ENCODE measurements at places on chromosomes 4 and X. TPM values are rescaled to one million over a fixed set of nuclear protein-coding genes. Genes with fewer than 3 reads are reported as not detected.

DNA sequence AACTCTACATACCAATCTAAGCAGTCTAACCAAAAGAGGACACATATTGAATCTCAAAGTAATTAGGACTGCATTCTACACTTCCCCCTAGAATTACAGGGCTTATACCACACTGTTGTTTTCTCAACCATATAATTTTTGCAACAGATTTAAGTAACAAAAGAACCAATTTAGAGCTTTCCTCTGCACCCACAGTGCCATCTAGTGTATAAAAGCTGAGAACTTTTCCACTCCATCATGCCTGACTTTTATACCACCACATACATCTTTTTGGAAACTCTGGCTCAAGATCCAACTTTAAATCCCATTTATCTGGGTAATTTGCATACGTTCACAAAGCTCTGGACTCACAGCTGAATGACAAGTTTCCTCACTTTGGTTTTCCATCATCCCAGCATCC is 99.5 kb downstream of the EFHC2 start:
- no peaks in the 10 kb centered on the region for H3K36me3 ChIP-seq
- no peak for DNase-seq
- H3K27me3 ChIP-seq, result no peaks in the 10 kb centered on the region
- no peak overlapping the region for H3K4me3 ChIP-seq
- no peak overlapping the region for H3K27ac ChIP-seq

- peak overlapping the region; percentile 80 for H3K4me3 ChIP-seq
- peaks cover 4% of the 10 kb centered on the region for H3K4me1 ChIP-seq
- H3K36me3 ChIP-seq, result no peaks in the 10 kb centered on the region
- H3K27me3 ChIP-seq, result no peaks in the 10 kb centered on the region
- DNase-seq, result no peak
- peak overlapping the region; percentile 81 for H3K27ac ChIP-seq
Observed at GRCh38 chrX:155071694-155072280, 479 bp downstream of the BRCC3 start.

DNA sequence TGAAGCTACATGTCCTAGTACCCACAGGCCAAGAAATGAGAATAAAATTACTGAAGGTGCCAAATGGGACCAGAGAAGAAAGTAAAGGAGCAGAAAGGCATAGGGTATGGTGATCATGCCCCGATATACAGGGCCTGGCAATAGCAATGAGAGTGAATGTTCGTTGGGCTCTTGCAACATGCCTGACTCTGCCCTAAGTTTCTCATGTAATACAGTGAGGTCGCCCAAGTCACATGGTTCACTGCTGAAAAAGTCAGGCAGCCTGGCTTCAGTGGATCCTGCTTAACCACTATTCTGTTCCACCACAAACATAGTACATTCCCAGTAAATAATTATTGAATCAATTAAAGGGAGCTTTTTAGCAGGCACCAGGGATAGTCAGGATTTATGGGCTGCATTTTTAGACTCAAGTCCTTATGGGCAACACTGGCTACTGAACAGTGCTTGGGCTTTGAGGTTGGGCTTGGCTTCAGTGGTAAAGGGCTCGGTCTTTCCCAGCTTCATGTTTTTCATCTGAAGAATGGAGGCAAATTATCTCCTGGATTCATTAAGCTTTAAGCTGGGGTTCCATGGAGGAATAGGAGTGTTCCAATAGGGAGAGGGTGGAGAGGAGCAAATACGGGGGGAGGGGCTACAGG is 67.1 kb upstream of the ZNF518B start:
- no peak overlapping the region for H3K27ac ChIP-seq
- no peaks in the 10 kb centered on the region for H3K27me3 ChIP-seq
- no peak overlapping the region for H3K4me3 ChIP-seq
- H3K36me3 ChIP-seq, result no peaks in the 10 kb centered on the region

DNA sequence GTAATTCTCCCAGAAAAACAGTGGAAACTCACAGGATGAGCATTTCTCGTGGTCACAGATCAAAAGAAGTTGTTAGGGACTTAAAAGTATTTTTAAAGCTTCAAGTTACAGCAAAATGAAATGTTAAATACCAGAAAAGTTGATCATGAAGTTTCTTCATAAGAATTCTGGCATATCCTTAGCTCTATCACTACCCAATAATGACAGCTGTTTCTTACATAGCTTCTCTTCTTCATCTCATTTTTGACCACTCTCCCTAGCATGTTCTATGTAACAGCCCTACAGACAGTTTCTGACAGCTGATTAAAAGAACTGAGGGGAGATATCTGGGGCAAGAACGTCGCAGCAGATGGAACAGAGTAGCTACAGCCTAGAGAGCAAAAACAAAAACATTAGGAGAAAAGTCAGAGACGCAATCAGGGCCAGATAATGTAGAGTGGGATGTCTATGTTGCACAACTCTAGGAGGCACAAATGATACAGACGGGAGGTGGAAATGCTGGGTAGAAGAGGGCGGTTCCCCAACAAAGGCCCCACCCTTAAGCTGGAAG is 108.7 kb downstream of the CORIN start:
- no peak overlapping the region for H3K4me3 ChIP-seq
- no peaks in the 10 kb centered on the region for H3K4me1 ChIP-seq
- DNase-seq, result no peak
- no peak overlapping the region for H3K27ac ChIP-seq

GRCh38 chr4:4869731-4870571 is 10.5 kb downstream of the MSX1 start:
- H3K27ac ChIP-seq, result no peak overlapping the region
- peaks cover 26% of the 10 kb centered on the region for H3K27me3 ChIP-seq
- no peak overlapping the region for H3K4me3 ChIP-seq

DNA sequence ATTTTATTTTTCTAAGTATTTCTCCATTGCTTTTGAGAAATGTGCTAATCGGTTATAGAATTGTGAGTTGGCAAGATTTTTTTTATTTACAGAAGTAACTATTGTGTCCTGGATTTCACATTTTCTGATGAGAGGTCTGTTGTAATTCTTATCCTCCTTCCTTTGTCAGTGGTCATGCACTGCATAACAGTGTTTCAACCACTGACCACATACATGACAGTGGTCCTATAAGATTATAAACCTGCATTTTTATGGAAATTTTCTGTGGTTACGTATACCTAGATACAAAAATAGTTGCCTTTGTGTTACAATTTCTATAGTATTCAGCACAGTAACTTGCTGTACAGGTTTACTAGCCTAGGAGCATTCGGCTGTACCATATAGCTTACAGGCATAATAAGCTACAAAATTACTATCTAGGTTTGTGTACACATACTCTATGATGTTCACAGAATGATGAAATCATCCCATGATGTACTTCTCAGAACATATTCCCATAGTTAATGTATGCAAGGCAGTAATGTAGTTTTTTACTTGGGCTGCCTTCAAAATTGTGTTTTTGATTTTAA is 47.8 kb downstream of the APELA start:
- no peak overlapping the region for H3K4me3 ChIP-seq
- H3K27ac ChIP-seq, result no peak overlapping the region
- no peaks in the 10 kb centered on the region for H3K36me3 ChIP-seq

DNA sequence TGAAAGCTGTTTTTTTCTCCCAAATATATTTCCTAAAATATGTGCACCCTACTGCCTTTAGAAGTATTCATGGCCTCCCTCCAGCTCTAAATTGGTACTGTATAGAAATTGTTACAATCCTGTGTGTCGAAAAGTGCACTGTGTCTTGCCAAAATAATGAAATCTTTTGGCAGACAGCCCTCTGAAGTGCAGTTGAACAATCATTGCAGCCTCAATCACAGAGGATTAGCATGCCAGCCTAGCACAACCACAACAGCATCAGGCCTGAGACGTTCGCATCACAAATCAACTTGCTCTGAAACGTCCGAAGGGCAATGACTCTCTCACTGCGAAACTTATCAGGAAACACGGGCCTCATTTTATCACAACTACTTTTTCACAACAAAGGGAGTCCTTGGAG is 99.0 kb downstream of the ANOS1 start:
- no peaks in the 10 kb centered on the region for H3K4me1 ChIP-seq
- H3K27me3 ChIP-seq, result no peaks in the 10 kb centered on the region
- no peak overlapping the region for H3K4me3 ChIP-seq
- DNase-seq, result no peak

DNA sequence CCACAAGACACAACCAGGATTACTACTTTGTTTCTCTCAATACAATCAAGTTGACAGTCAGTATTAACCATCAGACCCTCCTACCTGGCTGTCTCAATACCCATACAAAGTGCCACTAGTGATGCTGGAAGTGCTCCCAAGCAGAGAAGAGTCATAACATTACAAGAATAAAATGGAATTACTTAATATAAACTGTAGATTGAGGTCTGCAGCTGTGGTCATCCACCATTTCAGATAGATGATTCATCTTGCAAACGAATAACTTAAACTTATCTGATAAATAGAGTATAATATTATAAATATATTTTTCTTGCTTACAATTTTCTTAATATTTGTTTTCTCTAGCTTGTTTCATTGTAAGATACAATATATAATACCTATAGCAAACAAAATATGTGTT is 1034.2 kb upstream of the PCDH10 start:
- no peaks in the 10 kb centered on the region for H3K36me3 ChIP-seq
- no peak overlapping the region for H3K4me3 ChIP-seq
- H3K4me1 ChIP-seq, result no peaks in the 10 kb centered on the region
- no peak overlapping the region for H3K27ac ChIP-seq

DNA sequence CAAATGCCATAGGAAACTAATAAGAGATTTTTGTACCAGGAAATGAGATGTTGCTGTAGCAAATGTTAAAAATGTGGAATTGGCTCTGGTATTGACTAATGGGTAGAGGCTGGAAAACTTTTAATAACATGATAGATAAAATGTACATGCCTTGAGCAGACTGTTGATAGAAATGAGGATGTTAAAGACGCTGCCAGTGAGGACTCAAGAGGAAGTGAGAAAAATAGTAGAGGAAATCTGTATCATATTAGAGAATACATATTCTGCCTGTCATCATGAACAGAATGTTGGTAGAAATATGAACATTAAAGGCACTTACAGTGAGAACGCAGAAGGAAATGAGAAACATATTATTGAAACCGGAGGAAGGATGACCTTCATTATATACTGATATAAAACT is 577.2 kb upstream of the HTR2C start:
- no peaks in the 10 kb centered on the region for H3K27me3 ChIP-seq
- no peaks in the 10 kb centered on the region for H3K4me1 ChIP-seq
- H3K36me3 ChIP-seq, result no peaks in the 10 kb centered on the region
- H3K27ac ChIP-seq, result no peak overlapping the region
- DNase-seq, result no peak

DNA sequence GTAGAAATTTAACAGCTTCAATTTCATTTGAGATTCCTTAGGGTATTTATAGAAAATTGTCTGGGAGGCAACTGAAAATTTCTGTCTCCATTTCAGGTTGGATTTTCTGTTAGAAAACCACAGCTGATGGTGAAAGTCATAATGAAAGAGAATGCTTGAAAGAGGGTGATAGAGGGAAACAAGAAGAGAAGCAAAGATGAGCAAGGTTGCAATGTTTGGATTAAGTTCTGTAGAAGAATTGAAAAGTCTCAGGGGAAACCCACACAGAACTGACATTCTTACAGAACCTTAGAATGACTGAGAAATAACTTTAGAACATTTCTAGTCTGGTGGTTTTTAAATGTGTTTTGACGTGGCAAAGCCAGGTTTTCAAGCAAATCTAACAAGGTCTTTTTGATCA is 14.7 kb downstream of the GBA3 start:
- no peaks in the 10 kb centered on the region for H3K36me3 ChIP-seq
- no peak for DNase-seq
- no peak overlapping the region for H3K27ac ChIP-seq
- H3K4me3 ChIP-seq, result no peak overlapping the region

DNA sequence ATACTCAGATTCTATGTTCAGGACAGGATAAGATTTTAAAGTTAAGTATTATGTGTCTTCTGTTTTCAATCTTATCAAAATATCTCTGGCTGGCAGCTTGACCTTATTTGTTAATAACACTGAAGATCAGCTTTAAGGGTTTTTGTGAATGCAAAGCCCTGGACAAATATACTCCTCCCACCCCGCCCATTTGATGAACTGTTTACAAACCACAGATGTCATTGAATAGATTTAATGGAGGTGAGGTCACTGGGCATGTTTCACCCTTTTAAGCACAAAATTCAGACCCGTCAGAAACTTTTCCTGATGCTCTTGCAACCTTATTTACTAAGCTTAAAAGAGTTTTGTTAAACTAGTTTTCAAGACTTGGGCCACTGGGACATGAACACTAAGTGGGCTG is 10.1 kb upstream of the CXCL8 start:
- H3K4me3 ChIP-seq, result no peak overlapping the region
- no peaks in the 10 kb centered on the region for H3K27me3 ChIP-seq
- no peaks in the 10 kb centered on the region for H3K4me1 ChIP-seq
- no peaks in the 10 kb centered on the region for H3K36me3 ChIP-seq

GRCh38 chrX:112424166-112424565 is 255.6 kb downstream of the LHFPL1 start:
- H3K4me3 ChIP-seq, result no peak overlapping the region
- H3K27me3 ChIP-seq, result no peaks in the 10 kb centered on the region
- no peaks in the 10 kb centered on the region for H3K36me3 ChIP-seq
- no peak for DNase-seq
- no peaks in the 10 kb centered on the region for H3K4me1 ChIP-seq

- no peaks in the 10 kb centered on the region for H3K27me3 ChIP-seq
- DNase-seq, result no peak
- no peaks in the 10 kb centered on the region for H3K36me3 ChIP-seq
- H3K27ac ChIP-seq, result no peak overlapping the region
- no peaks in the 10 kb centered on the region for H3K4me1 ChIP-seq
Observed at GRCh38 chr4:160034501-160034900, 931.6 kb downstream of the RAPGEF2 start.

GRCh38 chrX:47608130-47608810 is 11.4 kb downstream of the SYN1 start:
- H3K4me3 ChIP-seq, result no peak overlapping the region
- H3K4me1 ChIP-seq, result no peaks in the 10 kb centered on the region
- no peak overlapping the region for H3K27ac ChIP-seq
- no peaks in the 10 kb centered on the region for H3K36me3 ChIP-seq
- H3K27me3 ChIP-seq, result no peaks in the 10 kb centered on the region
- no peak for DNase-seq

GRCh38 chr4:74950882-74951281 is 18.0 kb downstream of the PARM1 start:
- H3K27me3 ChIP-seq, result no peaks in the 10 kb centered on the region
- no peak overlapping the region for H3K27ac ChIP-seq
- H3K4me3 ChIP-seq, result no peak overlapping the region
- no peaks in the 10 kb centered on the region for H3K36me3 ChIP-seq

COL4A6 gene
- total RNA-seq, result 1.3 TPM

SCD5 gene
- total RNA-seq, result 7.3 TPM

ADGRG4 gene
- 0.41 TPM for total RNA-seq

TBX22 gene
- not detected for total RNA-seq

FDCSP gene
- total RNA-seq, result not detected

ZNF182 gene
- total RNA-seq, result 4.3 TPM

MAOB gene
- total RNA-seq, result 40.6 TPM

CT55 gene
- not detected for total RNA-seq

ZFP92 gene
- 0.95 TPM for total RNA-seq

MAOA gene
- total RNA-seq, result 98.2 TPM

GPR50 gene
- total RNA-seq, result not detected

ETDB gene
- total RNA-seq, result not detected

NLGN3 gene
- total RNA-seq, result 1.8 TPM
